AG09309 (cell line): ENCODE measurements at places on chromosomes 13 and 19.

DNA sequence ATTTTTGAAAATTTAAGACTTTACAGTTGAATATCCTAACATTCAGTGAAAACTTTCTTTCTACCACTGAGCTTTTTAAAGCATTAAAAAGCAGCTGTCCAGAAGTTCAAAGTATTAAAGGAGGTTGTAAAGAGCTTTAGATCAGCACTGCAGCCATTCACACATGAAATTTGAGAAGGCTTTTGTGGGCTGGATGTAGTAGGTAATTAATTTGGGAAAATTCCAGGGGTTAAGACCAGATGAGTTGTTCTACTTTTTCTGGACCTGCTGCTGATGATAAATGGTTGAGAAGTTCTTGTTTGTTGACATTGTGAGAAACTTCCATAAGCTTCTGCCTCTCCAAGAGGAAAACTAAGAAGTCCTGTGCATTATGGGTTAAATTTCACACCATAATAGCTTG, 1779.6 kb upstream of the PRR20A start:
- no peak for DNase-seq

- DNase-seq = no peak
These were observed 147.1 kb upstream of the IRS2 start for GRCh38 chr13:109933476-109933875.

DNA sequence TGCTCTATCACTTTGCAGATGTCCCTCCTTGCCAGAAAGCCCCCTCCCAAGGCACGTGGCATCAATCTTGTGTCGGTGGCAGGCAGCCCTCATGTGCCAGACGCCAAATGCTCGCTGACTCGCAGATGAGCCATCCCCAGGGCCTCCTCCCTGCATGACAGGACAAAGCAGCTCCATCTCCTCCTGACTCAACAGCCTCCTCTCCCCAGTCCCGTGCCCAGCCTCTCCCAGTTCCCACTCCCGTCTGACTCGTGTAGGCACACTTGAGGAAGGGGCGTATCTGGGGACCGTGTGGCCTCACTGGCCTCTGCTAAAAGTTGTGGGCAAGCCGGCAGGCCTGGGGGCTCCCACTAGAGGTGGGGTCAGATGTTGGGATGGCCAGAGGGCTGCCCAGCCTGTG, 133.6 kb downstream of the STK24 start:
- DNase-seq = peak; percentile 55

DNA sequence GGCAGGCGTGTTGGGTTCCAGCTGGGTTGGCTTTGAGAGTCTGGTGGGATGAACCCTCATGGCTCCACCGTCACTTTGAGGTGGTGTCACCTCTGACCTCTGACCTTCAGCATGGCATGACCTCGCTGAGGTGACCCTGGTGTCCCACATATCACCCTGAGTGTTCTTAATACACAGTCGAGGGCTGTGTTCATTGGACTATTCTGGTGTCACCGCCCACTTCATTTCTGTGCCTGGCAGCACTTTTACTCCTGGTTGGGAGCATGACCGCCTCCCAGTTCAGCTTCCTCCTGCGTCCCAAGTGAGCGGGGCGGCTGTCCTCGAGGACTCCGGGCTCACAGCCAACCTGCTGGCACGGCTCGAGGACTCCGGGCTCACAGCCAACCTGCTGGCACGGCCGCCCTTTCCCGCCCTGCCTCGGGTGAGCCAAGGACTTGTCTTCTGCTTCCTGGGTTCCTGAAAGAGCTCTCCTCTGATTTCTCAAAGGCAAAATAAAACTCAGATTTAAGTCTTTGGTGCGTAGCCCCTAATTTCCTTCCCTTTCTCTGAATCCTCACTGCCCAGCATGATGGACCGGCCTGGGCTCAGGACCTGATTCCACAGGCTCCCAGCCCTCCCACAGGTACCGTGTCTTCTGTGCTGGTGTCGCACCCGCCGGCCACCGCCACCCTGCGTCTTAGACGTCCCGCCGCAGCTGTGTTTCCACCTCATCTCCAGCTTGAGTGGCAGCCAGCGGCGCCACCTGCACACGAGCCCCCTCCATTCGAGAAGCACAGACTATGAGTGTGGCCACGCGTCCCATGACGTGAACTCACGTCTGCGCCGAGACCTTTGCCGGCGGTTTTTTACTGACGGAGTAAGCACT, 10.4 kb downstream of the ATP4B start:
- no peak for DNase-seq

DNA sequence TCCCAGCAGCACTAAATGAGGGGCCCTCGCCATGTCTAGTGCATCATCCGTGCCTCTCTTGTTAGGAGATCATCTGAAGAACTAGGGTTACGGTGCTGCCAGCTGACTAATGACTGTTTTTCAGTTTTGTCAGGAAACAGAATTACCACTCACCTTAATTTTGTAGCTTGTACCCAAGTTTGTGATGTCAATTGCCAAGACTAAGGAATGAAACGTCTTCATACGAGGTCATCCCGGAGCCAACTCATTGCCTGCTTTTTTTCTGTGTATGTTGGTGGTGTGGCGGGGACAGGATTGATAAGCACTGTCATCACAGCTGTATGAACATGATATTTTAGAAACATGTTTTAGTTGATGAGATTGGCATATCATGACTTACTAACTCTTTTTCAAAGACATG, 100.6 kb downstream of the TNFRSF19 start:
- DNase-seq = no peak
